Activated T-cell treated with anti-CD3 and anti-CD28 coated beads for 48 hours (primary cell): ENCODE measurements at places on chromosomes 4 and X.

GRCh38 chrX:126177133-126177840 lies 11.2 kb upstream of the DCAF12L2 start:
- DNase-seq = no peak

DNA sequence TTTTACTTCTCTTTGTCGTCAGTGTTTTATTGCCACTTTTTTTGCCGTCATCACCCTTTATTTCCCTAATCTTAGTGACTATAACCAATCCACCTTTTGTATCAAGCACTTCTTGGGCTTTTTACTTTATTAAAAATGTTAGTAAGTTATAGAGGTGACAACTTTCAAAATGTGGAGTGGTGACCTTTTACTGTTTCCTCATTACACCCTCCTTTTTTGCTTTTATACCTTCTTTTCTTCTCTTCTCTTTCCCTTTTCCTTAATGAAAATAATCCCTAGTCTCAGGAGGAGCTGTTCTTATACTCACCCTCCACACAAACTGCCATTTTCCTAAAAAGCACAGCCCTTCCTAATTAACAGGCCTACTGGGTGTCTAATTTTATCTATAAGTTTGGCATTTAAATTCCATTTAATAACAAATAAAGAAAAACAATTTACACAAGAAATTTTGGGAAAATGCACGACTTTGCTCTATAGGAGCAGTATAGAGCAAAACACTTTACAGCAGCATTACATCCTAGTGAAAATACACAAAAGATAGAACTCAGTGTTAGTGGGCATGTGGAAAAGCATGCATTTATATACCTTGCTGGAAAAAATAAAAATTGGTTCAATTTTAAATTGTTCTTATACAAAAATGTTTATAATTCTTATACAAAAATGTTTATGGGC lies 27.3 kb downstream of the BBS12 start:
- no peak for DNase-seq

DNA sequence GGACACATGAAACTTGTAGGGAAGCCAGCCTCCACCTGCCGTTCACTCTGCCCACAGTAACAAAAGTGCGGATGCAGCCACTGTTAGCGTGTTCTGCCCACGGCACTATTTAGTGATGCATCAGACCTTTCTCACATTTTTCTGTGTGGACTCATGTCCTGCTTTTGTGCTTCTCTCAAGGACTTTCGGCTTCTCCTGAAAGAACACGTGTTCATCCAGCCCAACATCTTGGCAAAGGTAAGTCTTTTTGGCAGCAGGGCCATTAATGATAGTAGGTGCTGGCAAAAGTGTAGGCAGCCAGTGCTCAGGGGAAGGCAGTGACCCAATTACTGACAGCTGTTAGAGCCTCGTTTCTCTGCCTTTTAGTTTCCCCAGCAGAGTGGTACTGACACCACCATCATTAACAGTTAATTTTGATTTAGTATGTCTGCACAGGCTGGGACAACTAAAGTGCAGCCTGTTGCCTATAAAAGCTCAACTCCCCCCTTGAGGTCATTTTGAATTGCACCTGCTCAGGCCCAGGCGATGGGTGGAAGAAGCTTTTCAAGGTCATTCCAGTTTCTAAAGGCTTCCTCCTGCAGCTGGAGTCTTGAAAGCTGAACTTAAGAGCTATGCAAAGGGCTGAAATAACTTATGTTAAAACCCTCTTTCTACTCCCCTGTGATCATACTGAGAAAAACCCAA lies 54.5 kb upstream of the HPSE start:
- DNase-seq = no peak

GRCh38 chrX:49171752-49172279 lies at the start of gene PLP2:
Gene PLP2 (plus strand): TSS chrX:49171898. CDS start chrX:49172001, 103 bp downstream.
- peak; percentile 75 for DNase-seq

DNA sequence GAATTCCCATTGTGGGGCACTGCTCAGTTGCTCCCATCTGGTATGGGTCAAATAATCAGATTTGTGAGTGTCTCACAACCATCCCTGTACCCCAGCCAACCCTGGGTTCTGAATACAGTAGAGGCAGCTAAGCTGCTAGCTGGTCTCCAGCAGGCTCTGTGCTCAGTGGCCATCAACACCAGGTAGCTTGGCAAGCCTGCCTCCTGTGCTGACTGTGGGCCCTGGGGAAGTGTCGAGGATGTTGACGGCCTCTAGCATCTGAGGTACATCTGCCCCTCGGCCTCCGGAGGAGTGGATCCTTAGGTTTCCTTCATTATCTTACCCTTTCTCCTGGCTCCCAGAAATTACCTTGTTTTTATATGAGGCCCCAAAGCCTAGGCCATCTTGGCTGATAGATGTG lies 13.3 kb downstream of the RNF4 start:
- no peak for DNase-seq

- DNase-seq = peak; percentile 0
Observed at GRCh38 chrX:104343428-104344129, 88.8 kb upstream of the ESX1 start.

DNA sequence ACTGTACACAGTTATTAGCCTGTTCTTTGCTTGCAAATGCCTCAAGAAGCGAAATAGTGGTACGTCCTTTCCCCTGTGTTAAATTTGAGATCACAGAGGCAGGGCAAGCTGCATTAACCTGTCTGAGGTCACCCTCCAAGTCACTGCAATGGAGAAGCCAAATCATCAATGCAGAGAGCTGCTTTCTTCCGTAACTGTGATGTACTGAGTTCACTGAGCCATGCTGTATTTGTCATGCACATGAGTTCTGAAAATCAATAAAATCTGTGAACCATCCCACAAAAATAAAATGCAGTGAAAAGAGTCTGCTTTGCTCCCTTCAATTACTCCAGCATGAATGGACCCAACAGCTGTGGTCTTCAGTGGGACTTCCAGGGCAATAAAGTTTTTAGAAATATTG lies 393.5 kb downstream of the KCNIP4 start:
- DNase-seq = no peak

- DNase-seq = no peak
Observed at GRCh38 chrX:14300376-14300775, 229.0 kb upstream of the GLRA2 start.

DNA sequence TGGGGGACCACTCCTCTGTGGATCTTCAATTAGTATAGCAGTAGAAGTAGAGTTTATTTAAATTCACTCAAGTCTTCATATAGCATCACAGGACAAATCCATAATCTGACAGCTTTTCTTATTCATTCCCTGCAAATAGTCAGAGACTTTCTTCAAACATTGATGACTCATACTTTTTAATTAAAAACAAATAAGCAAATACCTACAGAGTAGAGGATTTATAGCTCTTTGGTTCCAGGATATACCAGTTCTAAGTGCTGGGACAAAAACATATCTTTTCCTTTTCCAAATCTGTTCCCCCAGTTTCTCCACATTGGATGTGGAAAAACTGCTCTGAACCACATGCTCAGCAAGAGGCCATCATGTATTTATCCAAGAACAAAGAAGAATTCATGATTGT lies 24.1 kb downstream of the EMCN start:
- DNase-seq = no peak

DNA sequence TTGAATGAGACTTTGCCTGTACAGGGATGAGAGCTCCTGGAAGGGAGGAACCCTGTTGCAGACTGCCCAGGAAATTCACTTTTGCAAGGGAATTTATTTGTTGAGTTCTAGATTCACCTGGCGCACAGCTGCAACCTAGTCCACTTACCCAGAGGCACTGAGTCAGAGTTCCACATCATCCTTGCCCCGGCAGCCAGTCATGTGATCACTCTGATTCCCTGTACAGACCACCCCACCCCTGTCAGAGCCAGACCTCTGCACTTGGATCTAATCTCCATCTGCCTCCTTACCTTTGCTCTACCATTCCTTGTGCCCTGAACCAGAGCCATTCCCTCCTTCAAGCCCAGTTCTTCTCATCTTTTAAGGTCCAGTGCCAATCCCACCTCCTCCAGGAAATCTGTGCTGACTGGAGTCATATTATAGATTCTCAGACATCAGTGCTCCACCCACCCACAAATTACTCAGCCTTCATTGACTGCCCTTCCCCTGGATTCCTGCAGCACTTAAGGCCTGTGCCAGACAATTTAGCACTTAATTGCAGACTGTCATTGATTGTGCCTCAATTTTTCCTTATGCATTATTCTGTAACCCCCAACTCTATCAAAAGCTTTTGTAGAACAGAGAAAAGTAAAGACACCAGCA lies 84.1 kb upstream of the MAGEA4 start:
- DNase-seq = no peak

DNA sequence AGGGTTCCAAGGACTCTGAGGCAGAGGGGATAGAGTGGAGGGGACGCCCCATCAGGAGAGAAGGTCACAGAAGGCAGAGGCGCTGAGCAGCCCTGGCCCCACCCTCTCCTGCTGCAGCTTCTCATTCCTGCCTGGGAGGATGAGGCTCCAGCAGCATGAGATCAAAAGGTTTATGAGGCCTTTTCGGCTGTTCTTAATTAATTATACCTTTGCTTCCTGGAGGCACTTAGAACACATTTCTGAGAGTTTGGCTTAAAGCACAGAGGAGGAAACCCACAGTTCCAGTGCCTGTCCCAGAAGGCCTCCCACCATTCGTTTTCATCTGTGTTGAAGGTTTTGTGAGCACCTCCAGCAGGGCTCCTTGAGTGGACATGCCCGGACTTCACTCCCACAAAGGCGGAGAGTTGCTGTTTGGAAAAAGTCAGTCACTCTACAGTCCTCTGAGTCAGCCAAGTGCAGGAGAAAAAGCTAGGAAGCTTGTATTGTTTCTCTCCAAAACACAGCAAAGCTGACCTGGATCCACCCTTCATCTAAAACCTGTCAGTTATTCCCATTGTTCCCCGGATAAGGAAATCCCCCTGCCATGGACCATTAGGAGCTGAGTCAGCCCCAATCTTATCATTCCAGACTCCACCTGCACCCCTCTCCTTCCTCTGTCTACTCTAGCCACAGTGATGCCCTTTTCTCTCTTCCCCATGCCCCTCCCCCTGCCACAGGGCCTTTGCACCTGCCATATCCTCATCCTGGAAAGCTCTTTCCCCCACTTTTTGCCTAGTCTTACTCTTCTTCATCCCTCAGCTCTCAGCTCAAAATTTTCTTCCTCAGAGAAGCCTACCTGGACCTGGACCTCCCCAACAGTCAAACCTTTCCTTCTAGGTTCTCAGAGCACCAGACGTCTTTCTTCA lies 276.8 kb downstream of the FBXW7 start:
- no peak for DNase-seq

GRCh38 chr4:91963486-91963885 lies 340.3 kb upstream of the GRID2 start:
- no peak for DNase-seq

- DNase-seq = peak; percentile 33
Observed at GRCh38 chr4:108072300-108072699, 82.6 kb downstream of the HADH start.

DNA sequence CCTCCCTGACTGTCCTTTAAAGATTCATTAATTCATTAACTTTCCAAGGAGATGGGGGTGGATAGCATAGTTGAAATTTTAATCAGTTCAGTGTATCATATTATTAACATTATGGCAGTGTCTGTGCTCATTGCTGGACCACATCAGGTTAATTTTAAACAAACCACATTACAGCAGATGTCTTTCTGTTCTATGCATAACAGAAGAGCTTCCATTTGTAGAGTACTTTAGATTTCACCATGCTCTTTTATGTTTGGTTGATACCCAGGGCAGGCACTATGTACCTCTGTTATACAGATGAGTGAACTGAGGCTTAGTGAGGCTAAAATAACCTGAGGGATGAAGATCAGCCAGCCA lies 41.1 kb downstream of the AFF2 start:
- DNase-seq = no peak

GRCh38 chr4:148151806-148152205 lies 290.4 kb downstream of the NR3C2 start:
- no peak for DNase-seq

GRCh38 chrX:10932842-10933440 lies 178.2 kb upstream of the HCCS start:
- DNase-seq = no peak

DNA sequence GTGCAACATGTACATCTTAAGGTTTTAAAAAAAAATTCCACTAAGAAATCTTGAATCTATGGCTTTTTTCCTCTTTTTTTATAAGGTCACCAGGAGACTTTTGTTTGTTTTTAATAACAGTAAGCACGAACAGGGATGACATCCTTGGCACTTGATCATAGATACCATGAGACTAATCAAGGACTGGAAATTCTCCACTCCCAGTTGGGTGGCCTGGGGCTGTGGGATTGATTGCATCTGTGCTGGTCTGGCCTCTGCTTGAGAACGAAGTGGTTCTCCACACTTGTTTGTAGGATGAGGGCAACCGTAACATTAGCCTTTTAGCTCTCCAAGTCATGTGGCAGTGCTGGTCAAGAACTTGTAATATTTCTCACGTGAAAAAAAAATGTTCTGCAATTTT lies 35.4 kb downstream of the SNX25 start:
- DNase-seq = no peak

DNA sequence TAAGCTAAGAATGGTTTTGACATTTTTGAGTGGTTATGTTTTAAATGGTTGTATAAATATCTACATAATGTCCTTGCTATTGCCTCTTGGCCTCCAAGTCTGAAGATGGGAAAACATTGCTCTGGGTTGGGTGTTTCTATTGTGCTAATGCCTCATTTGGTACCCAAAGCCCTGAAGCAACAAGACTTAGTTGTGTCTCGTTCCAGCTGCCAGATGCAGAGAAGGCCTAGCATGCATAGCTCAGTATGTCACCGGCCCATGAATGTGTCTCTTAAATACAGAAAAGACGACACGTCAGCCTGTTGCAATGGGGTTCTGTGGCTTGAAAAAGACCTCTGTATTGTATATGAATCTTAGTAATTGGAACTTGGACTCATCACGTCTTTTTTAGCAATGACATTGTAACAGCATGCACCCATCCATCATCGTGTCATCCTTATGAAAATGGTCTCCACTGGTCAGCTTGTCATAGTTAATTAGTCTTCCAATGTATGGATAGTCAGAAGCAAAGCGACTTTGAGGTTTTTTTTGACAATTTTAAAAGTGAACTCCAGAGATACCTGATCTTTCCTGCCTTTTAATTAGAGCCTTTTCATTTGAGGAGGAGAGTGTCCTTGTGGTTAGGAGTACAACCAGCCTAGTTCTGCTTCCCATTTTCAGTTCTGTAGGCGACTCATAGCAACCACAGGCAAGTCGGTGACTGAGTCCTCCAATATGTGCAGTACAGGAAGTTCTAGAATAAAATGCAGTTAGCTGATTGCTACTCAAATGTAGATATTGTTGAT lies 126.4 kb upstream of the GATB start:
- no peak for DNase-seq

DNA sequence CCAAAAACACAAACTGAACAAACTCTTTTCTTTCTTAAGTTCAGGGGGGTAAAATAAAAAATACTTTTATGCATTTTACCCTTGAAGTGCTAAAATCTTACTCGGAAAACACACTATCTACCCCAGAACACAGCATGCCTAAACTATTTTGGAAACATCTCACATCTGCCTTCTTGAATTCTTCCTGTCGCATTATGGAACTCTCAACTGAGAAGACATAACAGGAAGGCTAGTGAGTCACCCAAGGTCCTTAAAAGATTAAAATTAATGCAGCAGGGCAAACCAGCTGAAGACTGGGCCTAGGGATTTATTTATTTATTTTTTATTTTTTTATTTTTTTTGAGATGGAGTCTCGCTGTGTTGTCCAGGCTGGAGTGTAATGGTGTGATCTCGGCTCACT lies 208.2 kb downstream of the APBB2 start:
- DNase-seq = no peak
